ENCODE measurements at places on chromosomes 6 and 20.
A peak's percentile ranks its signal among the peaks of the same experiment; 100 is the strongest.

DNA sequence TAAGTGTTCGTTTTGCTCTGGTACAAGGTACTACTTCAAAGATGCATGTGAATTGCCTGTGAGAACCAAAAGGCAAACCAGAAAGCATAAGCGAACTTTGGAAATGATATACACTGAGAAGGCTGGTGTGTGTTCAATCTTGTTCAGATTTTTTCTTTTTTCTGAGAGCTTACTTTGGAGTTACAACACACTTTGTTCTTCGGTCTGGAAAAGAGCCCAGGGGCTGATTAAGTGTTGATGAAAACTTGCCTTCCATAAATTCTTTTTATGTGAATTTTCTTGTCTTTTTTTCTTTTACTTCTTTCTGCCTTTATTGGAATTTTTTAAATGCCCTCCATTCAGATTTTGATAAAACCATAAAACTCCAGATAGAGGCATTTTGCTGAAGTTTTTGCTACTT is 395.1 kb upstream of the SASH1 start:
- no peak for DNase-seq

DNA sequence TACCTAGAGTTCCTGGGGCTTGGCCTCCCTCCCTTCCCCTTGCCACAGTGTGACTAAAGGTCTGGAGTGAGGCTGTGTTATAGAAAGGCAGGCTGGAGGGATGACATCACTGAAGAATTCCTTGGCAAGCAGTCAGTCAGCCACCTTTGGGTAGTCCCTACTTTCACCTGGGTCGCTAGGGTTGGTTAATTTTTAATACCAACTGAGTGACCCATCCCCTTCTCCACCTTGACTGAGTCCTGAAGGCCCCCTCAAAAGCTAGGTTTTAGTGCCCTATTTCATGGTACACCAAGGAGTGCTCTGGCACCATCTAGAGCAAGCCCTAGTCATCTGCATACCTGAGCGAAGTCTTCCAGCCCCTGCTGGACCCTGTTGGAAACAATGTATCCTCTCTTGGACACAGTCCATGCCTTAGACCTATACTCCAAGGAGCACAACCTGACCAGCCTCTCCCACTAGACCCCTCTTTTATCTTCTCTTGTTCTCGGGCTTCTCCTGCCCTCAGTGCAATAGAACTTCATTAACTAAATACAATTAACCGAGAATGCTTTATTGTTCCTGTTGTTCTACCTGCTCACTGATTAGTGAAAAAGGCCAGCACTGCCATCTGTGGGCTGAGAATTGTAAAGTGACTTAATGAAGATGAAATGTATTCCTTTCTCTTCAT is 44.6 kb downstream of the RIN2 start:
- no peak for DNase-seq

- no peak for DNase-seq
Observed at GRCh38 chr6:107711412-107712236, 112.5 kb downstream of the SCML4 start.

GRCh38 chr6:45427726-45428125 is 50.0 kb upstream of the SUPT3H start:
- DNase-seq, result no peak

DNA sequence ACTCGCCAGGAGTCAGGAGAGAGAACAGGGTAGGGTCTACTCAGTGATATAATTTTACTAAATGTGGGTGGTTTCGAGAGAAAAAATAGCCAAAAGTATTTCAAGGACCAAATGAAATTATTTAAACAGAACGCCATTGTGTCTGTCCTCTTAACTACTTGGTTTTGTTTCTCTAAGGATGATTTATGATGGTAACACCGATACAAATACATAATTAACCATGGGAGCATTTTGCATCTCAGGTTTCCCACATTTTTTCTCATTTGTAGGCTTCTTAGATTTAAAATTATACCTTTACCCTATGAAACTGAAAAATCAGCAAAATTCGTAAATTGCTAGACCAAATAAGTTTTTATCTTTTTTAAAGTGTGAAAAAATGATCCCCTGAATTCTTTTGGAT is 188.2 kb downstream of the ZFP64 start:
- DNase-seq, result no peak

DNA sequence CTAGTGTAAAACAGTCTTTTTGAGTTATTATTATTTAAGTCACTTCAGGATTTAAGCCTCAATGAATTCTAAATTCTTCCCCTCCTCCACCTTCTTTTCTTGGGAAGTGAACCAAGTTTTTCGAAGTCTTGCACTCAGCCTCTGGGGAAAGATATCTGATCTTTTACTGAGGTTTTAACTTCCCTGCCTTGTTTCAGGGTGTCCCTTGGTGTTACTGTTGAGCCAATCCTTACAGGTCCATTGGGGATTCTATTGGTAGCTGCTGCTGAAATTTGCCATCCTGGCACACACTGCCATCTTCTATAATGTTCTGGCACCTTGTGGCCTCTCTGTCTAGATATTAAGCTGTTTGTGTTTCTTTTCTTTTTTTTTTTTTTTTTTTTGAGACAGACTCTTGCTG is 31.7 kb downstream of the BEND6 start:
- DNase-seq, result no peak

DNA sequence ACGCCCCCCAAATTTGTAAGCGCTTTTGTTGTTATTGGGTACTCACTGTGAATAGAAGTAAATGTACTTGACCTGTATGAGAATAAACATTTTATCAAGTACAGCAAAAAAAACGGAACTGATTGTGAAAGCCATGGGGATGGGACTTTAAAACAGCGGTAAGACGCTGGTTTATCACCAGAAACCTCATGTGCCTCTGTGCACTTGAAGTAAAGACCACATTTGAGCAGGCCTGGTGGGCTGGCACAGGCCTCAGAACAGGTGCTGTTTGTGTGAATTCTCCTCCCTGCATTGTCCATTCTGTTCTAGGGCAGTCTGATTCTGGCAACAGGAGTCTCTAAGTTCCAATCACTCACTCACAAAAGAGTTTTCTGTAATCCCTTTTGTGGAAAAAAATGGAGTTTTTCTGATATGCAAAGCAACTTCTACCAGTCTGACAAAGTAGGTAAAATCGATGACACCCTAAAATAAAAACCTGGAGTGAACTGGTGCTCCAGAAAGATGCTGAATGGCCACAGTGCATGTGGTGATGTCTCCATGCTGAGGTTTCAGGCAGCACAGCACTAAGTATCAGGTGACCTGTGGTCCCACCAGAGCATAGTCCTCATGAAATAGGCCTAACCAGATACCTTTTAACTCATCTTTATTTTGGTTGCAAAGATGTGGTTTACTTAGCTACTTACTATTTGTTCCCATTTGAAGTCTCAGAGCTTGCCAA is 53.9 kb downstream of the STX7 start:
- no peak for DNase-seq

- DNase-seq, result peak; percentile 69
Observed at GRCh38 chr20:48904566-48905296, 16.8 kb upstream of the ARFGEF2 start.

GRCh38 chr20:8912731-8913130 is 156.2 kb upstream of the PLCB4 start:
- DNase-seq, result no peak

- DNase-seq, result no peak
Observed at GRCh38 chr20:3930265-3931206, 41.3 kb downstream of the PANK2 start.

- no peak for DNase-seq
Observed at GRCh38 chr6:1329708-1330107, 17.8 kb downstream of the FOXQ1 start.

DNA sequence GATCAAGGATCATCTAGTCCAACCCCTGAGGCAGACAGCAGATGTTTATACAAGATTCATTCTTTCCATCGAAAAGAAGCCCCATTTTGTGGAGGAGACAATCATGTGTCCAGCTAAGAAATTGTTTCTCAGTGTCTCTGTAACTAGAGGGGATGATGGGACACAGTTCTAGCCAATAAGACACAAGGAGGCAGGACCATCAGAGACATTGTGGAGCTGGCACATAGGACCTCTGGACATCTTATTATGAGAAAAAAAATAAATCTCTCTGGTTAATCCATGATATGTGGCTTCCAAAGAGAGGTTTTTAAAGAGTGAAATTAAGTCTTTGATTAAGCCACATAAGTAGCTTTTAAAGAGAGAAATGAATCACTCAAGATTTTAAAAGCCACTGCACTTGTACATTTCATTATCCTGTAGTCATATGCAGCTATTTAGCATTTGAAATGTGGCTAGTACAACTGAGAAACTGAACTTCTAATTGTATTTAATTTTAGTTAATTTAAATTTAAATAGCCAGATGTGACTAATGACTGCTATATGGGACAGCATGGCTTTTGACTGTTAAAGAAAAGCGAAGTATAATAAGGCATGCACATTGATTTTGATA is 176.8 kb downstream of the TASP1 start:
- DNase-seq, result no peak

DNA sequence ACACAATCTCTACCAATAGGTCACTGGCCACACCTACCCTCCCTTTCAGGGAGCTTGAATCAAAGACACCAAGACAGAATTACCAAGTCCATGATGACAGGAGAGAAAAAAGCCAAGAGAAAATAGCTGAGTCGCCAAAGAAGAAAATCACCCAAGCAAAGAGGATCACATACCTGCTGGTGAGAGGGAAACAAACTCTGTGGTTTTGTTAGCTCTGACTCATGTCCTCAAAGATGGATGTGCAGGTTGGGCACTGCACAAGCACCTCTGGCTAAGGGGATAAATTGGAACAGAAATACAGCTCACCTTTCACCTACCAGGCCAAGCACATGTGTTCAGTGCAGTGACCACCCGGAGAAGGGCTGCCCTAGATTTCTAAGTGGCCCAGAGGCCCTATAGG is 114.8 kb downstream of the TFAP2A start:
- DNase-seq, result no peak

GRCh38 chr6:119119989-119120388 is 41.5 kb upstream of the FAM184A start:
- no peak for DNase-seq

DNA sequence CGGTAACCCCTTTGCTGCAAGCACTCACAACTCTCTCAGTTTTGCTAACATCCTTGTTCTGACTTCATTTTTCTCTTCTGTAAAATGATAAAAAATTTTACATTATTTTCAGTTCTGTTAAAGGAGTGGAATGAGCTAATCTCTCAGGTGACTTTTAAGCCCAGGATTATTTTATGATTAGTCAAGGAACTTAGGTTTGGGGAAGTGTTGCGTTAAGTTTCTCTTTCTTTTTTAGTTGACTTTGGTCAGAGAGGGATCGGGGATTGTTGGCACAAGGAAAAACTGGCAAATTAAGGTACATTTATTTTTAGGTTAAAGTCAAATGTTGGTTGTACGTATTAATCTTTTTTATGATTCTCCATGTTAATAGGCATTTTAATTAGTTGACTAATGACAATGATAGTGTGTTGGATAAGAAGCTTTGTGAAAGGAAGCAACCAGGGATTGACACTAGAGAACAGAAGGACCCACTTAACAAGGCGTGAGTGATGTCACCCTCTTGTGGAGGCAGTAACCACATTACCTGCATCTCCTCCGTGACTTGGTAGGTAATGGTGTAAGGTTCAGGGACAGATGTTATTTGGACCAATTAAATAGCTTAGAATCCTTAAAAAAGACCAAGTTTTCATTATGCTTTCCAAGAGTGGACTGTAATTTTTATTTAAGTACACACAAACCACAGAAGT is 31.6 kb downstream of the CD83 start:
- no peak for DNase-seq

- DNase-seq, result no peak
Observed at GRCh38 chr20:25076731-25077609, 5.0 kb downstream of the VSX1 start.

GRCh38 chr20:25024171-25024570 is 31.6 kb upstream of the APMAP start:
- DNase-seq, result no peak

DNA sequence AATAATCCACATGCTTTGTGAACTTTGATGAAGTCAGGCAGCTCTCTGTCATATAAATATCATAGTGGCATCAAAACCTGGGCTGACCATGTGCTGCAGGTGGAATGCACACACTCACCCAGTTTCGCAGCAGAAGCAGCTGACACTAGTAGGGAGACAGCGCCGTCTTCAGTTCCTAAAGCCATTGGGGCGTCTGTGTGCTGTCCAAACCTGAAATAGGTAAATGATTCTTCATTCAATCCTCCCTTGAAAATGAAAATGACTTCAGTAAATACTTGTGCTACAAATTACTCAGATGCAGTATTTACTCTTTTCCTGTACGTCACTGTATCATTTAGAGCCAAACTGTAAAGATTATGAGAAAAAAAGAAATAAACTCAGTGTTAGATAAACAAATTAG is 127.5 kb downstream of the EYA4 start:
- DNase-seq, result no peak

DNA sequence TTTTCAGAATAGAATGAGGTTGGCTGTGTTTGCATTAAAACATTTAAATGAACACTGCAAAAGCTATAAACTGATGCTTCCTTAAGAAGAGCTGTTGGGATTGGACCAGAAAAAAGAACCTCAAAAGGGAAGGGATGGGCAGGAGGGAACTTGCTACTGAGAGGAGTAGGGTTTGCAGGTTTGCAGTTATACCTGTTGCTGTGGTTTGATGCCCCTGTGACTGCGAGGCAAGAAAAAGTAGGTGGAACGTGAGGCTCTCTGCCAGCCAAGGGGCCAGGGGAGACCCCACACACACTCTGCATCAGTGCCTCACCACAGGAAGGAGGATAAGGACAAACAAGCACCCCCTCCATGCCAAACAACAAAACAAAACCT is 197.2 kb downstream of the BCAS1 start:
- DNase-seq, result no peak

- DNase-seq, result no peak
Observed at GRCh38 chr20:59333951-59334350, 33.5 kb downstream of the EDN3 start.

- DNase-seq, result no peak
Observed at GRCh38 chr6:138250513-138251247, 32.4 kb upstream of the PBOV1 start.

- DNase-seq, result no peak
Observed at GRCh38 chr6:12280458-12280857, 9.7 kb upstream of the EDN1 start.

DNA sequence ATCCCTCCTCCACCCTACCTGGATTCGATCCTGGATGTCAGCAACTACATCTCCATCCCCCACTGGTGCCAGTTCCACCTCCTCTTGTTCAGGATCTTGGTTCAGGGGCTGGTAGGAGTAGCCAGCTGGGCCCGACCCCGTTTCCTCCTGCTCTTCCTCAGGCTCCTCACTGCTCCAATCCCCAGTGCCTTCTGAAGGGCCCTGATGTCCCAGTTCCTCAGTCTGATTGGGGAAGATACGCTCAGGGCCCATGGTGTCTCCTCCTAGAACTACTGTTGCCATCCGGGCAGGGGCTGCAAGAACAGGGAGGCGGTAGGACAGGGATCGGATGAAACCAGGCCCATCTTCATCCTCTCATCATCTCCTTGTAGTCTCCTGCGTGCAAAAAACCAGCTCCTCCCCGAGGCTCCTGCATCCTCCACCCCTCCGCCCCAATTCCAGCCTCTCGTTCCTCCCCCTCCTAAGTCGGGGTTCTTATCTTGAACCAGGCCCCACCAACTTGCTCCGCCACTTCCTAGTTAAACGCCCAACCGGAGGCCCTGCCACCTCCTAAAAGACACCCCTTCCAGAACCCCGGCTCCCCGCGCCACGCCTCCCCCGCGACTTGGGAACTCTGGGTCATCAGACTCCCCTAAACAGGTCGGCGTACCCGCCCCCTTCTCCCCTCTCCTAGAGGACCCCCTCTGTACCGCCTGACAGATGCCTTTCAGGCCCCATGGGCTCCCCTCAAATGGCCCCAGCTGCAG is 476 bp downstream of the MEA1 start:
- no peak for DNase-seq

- no peak for DNase-seq
Observed at GRCh38 chr6:91754691-91755090, 1167.8 kb upstream of the MAP3K7 start.

All from activated gamma-delta T cell treated with Interleukin-2 at 50 U/mL for 16 hours (primary cell).